Activated naive CD4-positive, alpha-beta T cell treated with anti-CD3 and anti-CD28 coated beads, Interleukin-2, amount 50 U/mL, for 72 hours (primary cell): ENCODE measurements at places on chromosomes 1 and 21. TPM values are rescaled to one million over a fixed set of nuclear protein-coding genes. Genes with fewer than 3 reads are reported as not detected.

GRCh38 chr1:103056423-103056822 lies 51.9 kb downstream of the COL11A1 start:
- DNase-seq = no peak

DNA sequence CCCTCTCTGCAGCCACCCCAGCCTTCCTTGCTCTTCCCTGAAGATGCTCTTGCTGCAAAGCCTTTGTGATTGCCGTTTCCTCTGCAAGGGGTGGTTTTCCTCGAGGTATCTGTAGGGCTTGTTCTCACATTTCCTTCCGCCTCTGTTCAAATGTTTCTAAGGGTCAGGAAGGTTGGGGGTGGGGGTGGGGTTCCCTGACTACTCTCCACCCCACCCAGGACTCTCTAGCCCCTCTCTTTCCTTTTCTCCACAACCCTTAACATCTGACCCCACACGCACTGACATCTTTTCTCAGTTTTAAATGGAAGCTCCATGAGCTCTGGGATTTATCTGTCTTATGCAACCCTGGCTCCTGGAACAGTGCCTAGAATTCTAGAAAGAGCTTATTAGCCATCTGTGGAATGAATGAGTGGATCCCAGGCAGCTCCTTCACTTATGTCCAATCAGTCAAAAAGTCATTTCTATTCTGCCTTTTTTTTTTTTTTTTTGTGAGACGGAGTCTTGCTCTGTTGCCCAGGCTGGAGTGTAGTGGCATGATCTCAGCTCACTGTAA lies 27.3 kb upstream of the ZNF362 start:
- no peak for DNase-seq

Gene CNR2
- total RNA-seq = 0.05 TPM

GRCh38 chr1:43009274-43009673 lies 50.6 kb upstream of the SLC2A1 start:
- DNase-seq = no peak

- no peak for DNase-seq
Observed at GRCh38 chr1:150102986-150103385, 35.4 kb downstream of the VPS45 start.

- DNase-seq = no peak
Observed at GRCh38 chr1:53956308-53957168, 10.4 kb downstream of the LRRC42 start.

DNA sequence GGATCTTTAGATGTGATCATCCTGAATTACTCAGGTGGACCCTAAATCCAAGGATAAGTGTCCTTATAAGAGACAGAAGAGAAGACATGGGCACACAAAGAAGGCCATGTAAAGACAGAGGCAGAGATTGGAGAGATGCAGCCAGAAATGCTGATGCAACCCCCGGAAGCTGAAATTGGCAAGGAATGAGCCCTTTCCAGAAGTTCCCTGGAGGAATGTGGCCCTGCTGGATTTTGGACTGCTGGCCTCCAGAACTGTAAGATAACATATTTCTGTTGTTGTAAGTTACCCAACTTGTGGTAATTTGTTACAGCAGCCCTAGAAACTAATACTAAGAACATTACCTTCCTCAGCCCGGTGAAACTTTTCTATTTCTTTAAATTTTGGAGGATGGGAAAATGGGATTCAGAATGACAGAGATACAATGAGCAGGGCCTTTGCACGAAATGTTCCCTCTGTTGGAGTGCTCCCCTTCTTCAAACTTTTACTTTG lies 11.2 kb upstream of the PLPP3 start:
- no peak for DNase-seq

DNA sequence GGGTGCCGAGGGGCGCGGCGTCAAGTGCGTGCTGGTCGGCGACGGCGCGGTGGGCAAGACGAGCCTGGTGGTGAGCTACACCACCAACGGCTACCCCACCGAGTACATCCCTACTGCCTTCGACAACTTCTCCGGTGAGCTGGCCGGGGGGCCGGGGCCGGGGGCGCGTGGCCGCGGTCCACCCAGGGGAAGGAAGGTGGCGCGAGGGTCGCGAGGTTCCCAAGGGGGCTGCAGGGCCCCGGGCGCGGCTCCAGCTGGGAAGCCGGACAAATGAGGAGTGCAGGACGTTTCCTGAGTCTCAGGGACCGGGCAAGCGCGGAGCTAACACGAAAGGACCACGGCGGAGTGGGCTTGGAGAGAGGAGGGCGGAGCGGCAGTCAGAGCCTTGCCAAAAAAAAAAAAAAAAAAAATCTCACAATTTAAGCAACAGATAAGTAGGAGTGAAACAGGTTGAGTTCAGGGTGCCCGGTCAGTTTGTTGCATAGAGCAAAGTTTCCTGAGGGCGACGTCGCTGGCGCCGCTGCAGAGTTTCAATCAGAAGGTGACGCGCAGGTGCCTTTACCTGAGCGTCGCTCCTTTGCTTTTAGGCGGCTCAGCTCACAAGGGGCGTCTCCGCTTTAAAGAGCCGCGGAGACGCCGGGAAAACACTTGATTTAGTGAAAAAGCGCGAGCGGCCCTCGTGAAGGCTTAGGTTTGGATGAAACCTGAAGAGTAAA lies 750 bp downstream of the RHOU start:
- no peak for DNase-seq

DNA sequence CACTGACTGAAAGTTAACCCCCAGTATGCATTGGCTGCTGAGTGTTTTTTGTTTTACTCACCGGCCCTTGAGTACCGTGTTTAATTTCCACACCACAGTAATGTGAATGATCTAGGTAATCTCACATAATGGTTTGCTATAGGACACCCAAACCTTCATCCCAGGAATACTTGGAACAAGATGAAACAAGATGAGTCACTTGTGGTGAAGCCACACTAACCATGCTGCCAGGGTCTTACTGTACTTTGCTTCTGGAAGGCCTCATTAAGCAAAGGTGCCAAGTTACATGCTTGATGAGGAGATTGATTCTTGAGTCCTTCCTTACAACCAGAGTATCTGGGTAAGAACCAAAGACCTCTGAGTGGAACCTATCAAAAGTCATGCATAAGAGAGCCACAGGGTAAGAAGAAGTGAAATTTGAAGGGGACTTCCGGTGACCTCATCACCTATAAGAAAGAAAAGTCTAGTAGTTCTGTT lies 163.3 kb downstream of the NRIP1 start:
- DNase-seq = no peak

- no peak for DNase-seq
Observed at GRCh38 chr1:90879281-90879680, 142.6 kb downstream of the ZNF644 start.

GRCh38 chr21:44572959-44573583 lies 458 bp upstream of the KRTAP10-4 start:
- no peak for DNase-seq

DNA sequence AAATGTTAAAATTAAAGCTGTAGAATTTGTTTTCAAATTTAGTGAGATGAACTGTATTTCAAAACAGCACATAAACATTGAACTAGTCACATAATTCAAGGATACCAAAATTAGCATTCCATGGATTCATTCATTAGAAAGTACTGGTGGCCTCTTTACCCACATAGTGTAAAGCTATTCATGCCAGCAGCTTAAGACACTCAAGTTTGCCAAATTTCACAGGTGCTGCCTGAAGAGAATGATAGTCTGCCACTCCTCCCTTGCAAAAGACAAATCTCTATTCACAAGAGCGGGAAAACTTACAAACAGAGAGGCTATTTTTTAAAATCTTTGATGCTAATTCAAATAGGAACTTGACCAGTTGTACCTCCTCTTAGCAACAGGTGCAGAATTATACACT lies 337.0 kb downstream of the BRINP3 start:
- DNase-seq = no peak

Gene LCE3E
- not detected for total RNA-seq

GRCh38 chr21:32044205-32045180 lies 171.7 kb downstream of the HUNK start:
- no peak for DNase-seq

Gene LRRC53
- total RNA-seq = not detected

- DNase-seq = no peak
Observed at GRCh38 chr1:219908170-219908569, 20.2 kb downstream of the SLC30A10 start.

DNA sequence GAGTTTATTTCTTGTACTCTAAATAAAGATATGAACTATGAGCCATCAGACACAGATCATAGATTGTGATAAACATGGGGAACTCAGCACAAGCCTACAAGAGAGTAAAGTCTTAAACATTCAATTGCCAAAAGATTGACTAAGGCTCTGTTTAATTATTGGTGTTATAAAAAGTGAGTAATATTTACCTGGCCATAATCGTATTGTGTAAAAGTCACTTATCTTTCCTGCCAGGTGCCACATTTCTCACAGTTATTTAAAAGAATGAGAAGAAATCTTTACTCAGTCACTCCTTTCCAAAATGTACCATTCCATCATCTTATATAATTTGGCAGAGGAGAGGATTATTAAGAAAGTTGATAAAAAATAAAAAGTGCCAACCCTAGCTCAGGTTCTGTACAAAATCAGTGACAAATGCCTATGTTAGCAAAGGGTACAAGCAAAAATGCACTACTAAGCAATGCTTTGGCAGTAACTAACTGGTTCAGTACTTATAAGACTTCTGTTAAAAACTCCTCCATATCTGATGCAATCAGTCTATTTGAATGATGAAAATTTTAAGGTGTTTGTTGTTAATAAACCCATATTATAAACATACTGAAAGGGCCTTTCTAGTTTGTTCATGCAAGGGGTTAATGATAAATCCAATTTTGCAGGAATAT lies 5.8 kb upstream of the NR5A2 start:
- DNase-seq = no peak

DNA sequence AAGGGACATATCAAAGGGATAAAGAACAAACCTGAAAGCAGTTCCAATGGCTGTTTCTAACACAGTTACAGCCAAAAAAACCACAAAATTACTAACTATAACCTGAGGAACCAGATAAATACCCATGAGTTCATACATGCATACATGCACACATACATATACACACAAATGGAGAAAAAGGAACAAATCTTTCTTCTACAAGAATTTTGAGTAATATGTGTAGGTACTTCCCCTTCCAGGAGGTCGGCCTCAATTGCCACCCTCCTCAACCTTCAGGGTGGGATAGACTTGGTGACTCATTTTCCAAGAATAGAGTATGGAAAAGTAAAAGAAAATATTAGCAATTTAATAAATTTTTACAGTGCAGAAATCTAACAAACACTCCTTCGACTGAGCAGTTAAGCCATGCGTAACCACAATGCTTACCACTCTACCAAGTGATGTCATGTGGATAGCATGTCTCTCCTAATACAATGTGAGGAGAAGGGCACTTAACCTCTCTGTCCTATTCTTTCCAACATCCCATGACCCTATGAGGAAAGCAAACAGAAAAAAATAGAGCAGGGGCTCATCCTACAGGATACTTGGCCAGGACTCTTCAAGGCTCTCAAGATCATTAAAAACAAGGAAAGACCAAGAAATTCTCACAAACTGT lies 243.0 kb upstream of the RUNX1 start:
- DNase-seq = no peak

DNA sequence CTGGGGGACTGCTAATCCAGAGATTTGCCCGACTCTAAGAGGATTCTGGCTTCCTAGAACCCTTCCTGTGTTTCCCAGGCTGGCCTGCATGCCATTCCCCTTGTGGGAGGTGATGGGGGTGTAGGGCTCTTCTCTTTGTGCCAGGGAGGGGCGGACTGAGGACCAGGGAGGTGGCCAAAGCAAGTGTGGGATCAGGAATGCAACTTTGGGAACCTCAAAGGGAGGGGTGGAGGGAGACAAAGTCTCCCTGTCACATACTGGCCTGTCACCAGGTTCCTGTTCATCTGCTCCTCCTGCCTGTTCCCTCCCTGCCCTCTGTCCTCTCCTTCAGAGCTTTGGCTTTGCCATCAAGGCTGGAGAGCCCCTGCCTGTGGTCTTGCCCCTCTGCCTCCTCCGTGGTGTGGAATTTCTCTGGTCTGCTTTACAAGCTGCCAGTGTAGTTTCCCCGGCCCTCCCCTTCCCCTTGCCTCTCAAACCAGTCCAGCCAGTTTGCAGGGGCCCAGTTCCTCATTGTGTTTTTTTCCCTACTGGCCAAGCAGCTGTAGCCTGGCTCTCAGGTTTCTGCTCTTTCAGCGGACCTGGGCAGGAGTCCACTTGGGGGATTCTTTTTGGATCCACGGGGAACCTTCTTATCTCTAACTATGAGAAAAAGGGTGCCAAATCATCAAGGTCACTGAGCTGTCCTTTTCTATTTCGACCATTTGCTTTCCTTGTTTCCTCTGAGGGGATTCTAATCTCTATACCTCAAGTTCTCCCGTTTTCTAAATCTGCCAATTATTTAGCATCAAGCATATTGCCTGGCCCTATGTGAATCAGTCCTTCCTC lies 1.8 kb downstream of the CGN start:
- no peak for DNase-seq

Gene IFI16
- 314 TPM for total RNA-seq

GRCh38 chr1:106986603-106987002 lies 69.9 kb upstream of the PRMT6 start:
- DNase-seq = no peak

DNA sequence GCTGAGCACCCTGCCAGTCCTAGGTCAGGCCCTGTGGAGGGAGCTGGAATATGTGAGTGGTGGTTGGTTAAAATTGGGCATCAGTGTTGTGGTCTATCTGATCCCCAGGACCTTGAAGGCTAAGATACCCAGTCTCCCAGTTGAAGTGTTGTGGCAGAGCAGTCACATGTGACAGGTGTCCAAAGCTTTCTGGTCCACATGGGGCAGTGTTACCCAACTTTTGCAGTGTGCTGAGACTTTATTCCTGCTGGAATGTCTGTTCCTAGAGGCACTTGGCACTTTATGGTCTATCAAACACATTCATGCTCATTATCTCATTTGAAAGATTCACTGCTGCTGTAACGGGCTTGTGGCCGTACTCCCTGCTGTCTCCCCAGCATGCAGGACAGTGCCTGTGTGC lies 21.0 kb upstream of the LORICRIN start:
- DNase-seq = no peak

Gene B3GALT2
- not detected for total RNA-seq

GRCh38 chr21:25368531-25368930 lies 238.8 kb downstream of the MRPL39 start:
- DNase-seq = no peak

DNA sequence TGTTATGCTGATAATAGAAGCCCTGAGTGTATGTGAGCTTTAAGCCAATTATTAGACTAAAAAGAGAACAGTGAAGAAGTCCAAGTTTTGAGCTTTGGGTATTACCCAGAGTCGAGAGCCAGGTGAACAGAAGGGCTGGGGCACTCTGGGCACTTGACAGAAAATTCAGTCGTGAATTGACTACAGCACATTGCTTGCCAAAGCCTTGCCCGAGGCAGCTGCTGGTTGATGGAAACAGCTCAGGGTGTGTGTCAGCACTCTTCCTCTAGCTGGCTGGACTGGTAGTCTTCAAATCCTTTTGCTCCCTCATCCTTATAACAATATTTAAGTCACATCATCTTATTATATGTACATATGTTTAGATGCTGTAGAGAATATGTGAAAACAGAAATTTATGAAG lies 21.3 kb downstream of the PDE4B start:
- no peak for DNase-seq
